Astrocyte of the cerebellum (primary cell): ENCODE measurements at places on chromosomes 7 and 10.

- no peak for DNase-seq
Observed at GRCh38 chr10:50361946-50362345, 110.6 kb upstream of the ASAH2 start.

DNA sequence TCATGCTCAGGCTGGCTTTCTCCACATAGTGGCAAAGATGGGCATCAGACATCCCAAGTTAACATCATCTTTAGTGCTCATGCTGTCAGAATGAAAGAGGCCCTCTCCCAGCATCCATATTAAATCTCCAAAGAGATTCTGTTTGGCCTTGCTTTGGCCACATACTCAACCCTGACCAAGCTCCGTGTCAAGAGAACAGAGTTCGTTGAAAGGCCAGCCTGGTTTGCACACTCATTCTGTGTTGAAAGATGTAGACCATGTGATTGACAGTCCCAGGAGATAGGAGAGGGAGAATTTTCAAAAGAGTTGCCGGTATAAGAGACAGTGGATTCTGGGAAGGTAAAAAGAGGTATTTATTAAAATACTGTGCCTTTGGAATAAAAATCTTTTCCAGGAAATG, 19.7 kb downstream of the MET start:
- DNase-seq = no peak

DNA sequence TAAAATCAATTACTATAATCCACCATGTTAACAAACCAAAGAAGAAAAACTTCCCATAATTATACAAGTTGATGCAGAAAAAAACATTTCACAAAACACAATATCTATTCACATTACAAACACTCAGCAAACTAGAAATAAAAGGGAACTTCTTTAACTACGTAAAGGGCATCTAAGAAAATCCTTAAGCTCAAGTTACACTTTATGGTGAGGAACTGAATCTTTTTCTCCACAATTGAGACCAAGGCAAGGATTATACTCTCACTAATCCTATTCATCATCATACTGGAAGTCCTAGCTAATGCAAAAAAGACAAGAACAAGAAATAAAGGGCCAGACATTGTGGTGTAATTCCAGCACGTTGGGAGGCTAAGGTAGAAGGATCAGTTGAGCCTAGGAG, 159.9 kb downstream of the ZNF365 start:
- DNase-seq = no peak

DNA sequence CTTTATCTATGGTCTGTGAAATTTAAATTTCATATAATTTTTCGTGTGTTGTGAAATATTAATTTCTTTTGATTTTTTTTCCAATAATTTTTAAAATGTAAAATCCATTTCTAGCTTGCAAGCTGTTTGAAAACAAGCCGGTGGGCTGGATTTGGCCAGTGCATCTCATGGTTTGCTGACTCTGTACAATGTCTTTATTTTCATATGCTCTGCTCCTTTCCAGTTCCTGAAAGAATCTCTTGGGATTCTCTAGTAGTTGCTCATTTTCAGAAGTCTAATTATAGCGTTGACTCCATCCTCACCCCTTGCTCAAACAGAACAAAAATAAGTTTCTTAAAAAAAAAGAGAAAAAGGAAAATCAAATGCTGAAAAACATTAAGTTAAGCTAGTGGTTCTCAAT, 21.4 kb downstream of the UBN2 start:
- no peak for DNase-seq

DNA sequence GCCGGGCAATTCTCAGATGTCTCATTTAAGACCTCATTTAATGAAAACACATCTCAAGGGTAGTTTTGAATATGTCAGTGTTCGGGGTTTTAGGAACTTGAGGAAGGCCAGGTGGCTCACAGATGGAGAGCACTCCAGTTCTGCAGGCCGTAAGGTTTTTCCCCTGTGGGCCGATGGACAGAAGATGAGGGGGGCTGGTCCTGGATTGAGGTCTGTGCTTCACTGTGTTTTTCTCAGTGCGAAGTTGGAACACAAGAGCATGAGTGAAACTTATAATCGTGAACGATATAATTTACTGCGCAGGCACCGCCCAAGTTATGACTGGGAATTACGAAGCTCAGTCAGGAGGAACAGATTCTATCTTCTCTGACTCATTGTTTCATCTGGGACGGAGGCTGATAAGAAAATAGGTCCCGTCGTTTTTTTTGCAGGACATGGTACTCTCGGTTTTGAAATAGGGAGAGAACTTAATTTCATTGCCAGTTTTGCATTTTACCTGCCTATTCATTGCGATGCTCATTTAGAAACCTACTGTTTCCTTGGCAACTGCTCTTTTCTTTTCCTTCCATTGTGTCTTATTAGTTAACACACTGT, 591.0 kb upstream of the PFKP start:
- DNase-seq = no peak

GRCh38 chr10:101558204-101558603, 29.9 kb downstream of the POLL start:
- no peak for DNase-seq

GRCh38 chr7:151727579-151728285, 149.2 kb downstream of the PRKAG2 start:
- DNase-seq = peak; percentile 83

GRCh38 chr10:88791924-88792323, 10.6 kb upstream of the LIPM start:
- DNase-seq = no peak

GRCh38 chr7:51827631-51828030, 511.0 kb upstream of the COBL start:
- no peak for DNase-seq

DNA sequence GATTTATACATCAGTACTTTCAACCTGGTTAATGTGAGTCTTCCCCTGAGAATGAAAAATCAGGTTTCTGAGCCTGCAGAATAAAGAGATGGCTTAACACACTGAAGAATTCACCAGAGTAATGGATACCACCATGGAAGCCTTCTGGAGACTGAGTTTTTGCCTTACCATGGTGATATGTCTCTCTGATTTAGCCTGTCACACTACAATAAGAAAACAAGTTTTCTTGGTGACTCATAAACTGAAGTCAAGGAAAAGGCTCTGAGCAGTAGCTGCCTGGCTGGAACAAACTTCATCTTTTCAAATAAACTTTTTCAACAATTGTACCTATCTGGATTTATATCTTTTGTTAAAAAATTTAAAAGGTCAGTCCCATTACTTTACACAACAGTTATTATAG, 229.0 kb downstream of the PRPF18 start:
- DNase-seq = peak; percentile 27

GRCh38 chr7:104196161-104196560, 11.7 kb downstream of the ORC5 start:
- DNase-seq = no peak

- no peak for DNase-seq
Observed at GRCh38 chr7:726854-727103, 280 bp downstream of the DNAAF5 start.

GRCh38 chr10:17085011-17085725, 44.4 kb downstream of the CUBN start:
- no peak for DNase-seq

DNA sequence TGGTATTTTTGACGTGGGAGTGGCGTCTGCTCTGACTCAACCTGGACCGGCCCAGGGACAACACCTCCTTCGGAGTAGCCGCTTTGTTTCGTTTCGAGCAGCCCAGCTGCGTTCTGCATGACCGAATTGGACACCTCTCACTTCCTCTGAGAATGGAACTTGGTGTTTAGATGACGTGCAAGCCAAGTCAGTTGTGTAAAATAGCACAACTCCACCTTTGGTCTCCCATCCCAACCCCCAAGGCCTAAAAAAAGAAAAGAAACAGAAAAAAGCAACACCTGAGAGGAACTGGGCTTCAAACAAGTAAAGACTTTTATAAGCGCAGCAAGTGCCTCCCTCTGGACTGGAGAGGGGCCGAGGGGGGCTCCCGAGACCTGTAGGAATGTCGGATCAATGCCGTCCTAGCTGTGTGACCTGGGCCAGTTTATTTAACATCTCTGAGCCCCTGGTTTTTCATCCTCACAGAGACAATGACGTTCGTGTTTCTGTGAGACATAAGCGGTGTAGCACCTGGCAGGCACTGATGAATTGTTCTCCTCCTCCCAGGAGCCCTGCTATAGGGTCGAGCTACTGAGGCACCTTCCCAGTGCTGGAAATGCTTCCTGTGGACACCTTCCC, 52.0 kb upstream of the SMNDC1 start:
- DNase-seq = peak; percentile 65

GRCh38 chr7:44105832-44106231, 1.7 kb downstream of the AEBP1 start:
- DNase-seq = no peak

GRCh38 chr10:53537508-53537907, 764.9 kb upstream of the MBL2 start:
- DNase-seq = no peak

- no peak for DNase-seq
Observed at GRCh38 chr7:112398534-112398933, 51.7 kb upstream of the IFRD1 start.

GRCh38 chr10:70843333-70843732, 27.6 kb downstream of the SGPL1 start:
- DNase-seq = no peak

GRCh38 chr7:56097700-56098099, 4.9 kb upstream of the PHKG1 start:
- peak; percentile 52 for DNase-seq

- DNase-seq = no peak
Observed at GRCh38 chr10:30606313-30606712, 23.2 kb downstream of the LYZL2 start.

GRCh38 chr7:135193615-135194081, 17.7 kb downstream of the WDR91 start:
- peak; percentile 98 for DNase-seq

DNA sequence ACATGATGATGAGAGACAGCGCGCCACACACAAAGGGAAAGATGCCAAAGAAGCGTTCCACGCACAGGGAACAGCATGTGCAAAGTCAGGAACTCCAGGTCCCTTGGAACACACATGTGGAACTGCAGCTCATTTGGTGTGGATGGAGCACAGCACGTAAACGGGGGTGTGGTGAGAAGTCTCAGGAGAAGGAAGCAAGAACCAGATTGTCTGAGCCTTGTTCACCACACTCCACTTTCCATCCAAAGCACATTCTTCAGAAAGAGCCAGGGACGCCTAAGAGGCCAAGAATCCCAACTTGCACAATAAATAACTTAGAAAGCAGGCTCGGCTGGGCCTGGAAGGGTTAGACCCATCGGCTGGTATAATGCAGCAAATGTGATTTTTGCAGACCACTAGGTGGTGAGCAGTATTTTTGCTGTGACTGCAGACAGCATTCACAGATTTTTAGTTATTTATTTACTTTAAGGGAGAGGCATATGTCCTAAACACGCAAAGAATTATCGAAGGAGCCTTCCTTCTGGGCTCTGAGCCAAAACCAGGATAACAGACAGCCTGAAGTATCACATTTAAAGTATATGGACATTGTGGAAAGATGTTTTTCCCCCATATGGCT, 27.9 kb upstream of the ASCC1 start:
- peak; percentile 42 for DNase-seq

DNA sequence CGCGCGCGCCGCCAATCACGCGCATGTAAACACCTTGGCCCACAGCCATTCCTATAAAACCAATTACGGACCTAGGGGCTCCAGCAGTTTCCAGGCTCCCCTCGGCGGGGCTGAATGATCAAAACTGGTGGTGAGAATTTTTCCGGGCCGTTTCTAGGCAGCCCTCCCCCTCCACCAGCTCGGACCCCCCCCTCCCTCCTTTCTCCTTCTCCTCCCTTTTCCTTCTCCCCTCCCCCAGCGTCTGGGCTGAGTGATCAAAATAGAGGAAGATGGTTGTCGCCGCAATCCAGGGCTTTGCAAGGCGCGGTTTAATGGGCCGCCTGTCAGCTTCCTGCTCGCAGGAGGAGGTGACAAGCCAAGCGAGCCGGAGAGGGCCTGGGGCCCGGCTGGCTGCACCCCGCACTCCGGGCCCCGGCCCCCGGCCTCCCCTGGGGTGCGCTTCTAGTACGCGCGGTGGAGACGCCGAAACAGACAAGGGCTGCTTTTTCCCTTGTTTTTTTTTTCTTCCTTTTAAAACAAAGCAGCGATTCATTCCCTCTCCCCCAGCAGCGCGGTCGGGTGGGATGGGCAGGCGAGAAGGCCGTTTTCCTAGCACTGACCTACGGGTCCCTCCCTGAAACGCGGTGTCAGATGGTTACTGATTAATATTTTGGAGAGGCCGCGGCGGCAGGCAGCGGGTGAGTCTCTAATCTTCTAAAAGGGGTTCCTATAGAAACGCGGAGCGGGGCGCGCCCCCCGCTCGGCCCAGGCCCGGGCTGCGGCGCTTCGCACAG, 528 bp upstream of the TNRC18 start:
- DNase-seq = peak; percentile 99

DNA sequence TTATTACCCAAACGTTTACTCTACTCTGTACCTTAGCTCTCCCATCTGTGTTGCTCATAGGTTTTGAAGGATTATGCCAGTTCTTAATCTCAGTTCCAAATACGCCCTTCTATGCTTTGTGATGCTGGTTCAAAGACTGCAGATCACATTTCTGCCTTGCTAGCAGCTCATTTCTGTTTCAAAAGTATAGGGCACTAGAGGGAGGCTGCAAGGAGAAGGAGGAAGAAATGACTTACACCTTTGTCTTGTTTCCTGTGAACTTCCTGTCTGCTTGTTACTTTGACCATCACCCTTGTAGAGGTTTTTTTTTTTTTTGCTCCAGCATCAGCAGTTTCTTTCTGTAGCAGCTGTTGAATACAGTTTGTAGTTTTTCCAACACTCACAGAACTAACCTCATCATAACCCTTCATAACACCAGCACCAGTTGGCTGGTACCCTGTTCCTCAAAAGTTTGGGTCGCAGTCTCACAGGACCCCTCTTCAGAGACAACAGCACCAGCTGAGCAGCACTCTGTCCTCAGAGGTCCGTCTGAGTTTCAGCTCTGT, 16.5 kb downstream of the SLK start:
- DNase-seq = no peak

DNA sequence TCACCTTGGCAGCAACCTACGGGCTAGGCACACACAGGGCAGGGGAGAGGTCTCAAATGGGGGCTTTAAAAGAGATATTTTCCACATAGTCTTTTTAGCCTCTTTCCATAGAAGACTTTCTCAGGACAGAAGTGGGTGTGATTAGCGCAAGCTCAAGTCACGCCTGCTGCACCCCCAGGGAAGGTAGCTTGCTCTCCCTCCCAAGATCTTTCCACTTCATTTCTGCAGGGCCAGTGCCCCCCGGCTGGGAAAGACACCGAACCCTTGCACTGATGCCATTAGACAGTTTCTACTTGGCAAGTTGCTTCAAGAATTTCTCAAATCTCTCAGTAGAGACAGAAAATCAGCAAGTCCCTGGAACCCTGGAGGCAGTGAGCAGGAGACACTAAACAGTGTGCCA, 19.4 kb downstream of the CHST15 start:
- DNase-seq = no peak
